Bronchial epithelial cell (primary cell): ENCODE measurements at places on chromosomes 4 and X. TPM values are rescaled to one million over a fixed set of nuclear protein-coding genes. Genes with fewer than 3 reads are reported as not detected.

- peak; percentile 7 for DNase-seq
These were observed 72.5 kb upstream of the KCNIP4 start for GRCh38 chr4:22021106-22021505.

- DNase-seq: peak; percentile 44
These were observed 133.6 kb upstream of the GIMD1 start for GRCh38 chr4:106502106-106502699.

GRCh38 chr4:5050520-5051277, 581 bp upstream of the STK32B start:
- peak; percentile 52 for DNase-seq

GRCh38 chr4:82217986-82218715, 155.6 kb downstream of the HNRNPD start:
- DNase-seq: peak; percentile 22

GRCh38 chrX:69089203-69089602, 76.0 kb downstream of the PJA1 start:
- no peak for DNase-seq

LINC00632 gene
- 0.26 and 0.53 TPM in 2 replicates for total RNA-seq

XPNPEP2 gene
- total RNA-seq: not detected in 2 replicates

GRCh38 chr4:99947190-99947578, 766 bp upstream of the DNAJB14 start:
- no peak for DNase-seq

DNA sequence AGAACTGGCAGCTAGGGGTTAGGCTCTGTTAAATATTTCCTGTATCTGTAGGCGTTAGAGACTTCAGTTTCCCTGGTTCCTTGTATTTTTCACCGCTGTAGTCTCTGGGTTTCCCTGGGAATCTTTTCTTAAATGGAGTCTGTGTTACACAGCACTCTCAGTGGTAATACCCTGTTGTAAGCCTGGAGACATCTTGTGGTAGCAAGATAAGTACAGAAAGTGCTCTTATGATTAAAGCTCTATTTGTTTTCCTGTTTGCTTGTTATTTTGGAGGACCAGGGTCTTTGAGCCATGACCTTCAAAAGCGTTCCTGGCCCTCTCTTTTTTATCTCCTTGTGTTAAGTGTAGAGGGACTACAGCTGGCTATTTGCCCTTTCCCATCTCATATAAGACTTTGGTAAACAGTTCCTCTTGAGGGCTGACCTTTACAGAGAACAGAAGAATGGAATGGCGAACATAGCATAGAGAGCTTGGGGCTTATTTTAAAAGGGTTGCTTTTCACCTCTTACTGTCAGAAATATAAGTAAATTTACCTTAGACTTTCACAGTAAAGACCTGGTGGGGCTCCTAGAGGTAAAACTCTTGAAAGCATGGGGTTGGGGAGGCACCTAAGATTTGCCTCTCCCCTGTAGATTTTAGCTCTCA, 782.5 kb downstream of the FAT4 start:
- no peak for DNase-seq

- DNase-seq: no peak
These were observed 223.4 kb downstream of the FAM47B start for GRCh38 chrX:35166023-35166422.

DNA sequence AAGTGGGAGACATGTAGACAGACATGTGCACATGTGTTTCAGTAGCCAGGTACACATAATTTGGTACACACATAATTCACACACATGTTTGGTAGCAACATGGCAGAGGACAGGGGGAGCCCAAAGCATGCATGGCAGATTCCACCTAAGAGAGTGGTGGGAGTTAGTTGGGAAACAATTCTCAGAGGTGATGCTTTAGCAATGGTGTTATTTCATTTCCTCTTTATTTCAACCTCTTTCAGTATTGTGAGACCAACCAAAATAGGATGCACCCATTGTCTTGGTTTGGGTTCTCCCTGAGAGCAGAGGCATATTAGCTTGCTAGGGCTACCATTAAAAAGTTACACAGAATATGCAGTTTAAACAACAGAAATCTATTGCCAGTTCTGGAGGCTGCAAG, 92.2 kb upstream of the ANXA3 start:
- no peak for DNase-seq

MAB21L2 gene
- not detected in 2 replicates for total RNA-seq

GRCh38 chrX:7062276-7062675, 85.2 kb upstream of the STS start:
- DNase-seq: no peak

SPANXN4 gene
- total RNA-seq: not detected in 2 replicates

DNA sequence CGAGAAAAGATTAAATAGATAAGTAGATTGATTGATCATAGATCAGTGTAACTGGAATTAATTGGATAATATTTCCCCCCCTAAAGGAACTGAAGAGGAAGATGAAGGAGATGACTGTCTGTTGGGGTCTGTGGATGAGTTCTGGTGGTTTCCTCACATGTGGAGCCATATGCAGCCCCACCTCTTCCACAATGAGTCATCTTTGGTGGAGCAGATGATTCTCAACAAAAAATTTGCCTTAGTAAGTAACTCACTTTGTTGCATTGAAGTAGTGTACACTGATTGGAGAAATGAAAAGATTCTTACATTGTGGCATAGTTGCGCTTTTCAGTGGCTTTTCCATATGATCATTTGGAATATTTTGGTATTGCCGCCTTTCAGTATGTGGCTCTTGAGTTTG, 80.4 kb downstream of the NDST3 start:
- DNase-seq: peak; percentile 3

FAM47A gene
- total RNA-seq: not detected in 2 replicates

- no peak for DNase-seq
These were observed 136.5 kb upstream of the NKX1-1 start for GRCh38 chr4:1542516-1543320.

UGT2B11 gene
- not detected in 2 replicates for total RNA-seq

DNA sequence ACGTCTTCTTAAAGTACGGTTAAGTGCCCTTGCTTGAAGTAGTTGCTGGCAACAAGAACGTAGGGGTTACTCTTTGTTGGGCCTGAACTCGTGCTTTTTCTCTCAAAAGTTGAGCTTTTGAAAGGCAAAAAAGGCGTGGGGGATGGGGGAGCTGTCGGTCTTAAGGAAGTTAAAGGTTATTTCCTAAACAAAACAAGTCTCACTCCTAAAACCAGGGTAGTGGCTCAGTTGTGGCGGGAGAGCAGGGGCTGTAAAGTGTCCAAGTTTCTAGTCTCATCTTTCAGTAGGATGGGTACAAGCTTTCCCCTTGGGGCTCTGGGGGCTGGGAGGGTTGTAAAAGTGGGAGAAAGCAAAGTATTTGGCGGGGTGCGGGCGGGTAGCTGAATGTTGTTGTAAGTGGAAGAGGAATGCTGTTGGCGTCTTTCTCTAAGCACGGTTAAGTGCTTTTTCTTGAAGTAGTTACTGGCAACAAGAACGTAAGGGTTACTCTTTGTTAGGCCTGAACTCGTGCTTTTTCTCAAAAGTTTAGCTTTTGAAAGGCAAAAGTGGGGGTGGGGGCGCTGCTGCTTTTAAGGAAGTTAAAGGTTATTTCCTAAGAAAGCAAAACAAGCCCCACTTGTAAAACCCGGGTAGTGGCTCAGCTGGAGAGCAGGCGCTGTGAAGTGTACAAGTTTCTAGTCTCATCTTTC, 904 bp upstream of the WDR1 start:
- DNase-seq: no peak

GRCh38 chr4:23614284-23614892, 275.5 kb downstream of the PPARGC1A start:
- peak; percentile 53 for DNase-seq

DNA sequence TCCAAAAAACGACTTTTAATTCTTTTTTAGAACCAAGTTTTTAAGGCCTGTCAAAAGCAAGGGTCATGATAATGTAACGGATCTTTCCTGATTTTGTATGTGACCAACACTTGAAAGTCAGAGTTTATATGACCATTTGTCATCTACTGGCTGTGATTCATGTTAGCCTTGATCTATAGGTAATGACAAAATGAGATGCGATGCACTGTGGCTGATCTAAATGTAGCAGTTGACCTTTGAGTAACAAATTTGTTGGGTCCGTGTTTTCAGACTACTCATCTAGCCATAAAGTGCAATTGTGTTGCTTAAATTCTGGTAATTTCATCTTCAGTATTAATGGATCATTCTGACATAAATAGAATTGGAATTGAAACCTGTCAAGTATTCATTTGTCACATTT, 202.5 kb downstream of the PCDH7 start:
- DNase-seq: no peak

- DNase-seq: no peak
These were observed 9.6 kb upstream of the MRPL1 start for GRCh38 chr4:77852892-77853495.

DNA sequence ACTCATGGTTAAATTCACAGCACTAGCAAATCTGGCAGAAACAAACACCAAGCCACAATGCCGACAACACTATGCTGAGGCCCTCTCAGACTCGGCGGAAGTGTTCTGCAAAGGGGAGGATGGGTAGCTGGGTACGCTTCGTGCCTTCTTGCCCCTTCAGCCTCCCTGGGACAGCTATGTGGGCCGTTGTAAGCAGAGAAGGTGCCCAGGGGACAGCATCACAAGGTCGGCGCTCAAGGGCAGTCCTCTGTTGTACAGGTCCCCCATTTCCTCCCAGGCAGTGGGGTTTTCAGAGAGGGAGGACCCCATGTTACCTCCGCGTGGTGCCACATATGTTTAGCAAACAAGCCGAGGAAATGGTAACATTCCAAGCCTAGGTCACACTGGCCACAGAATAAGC, 173.6 kb downstream of the AFAP1 start:
- no peak for DNase-seq

GRCh38 chrX:109635146-109635545, 10.2 kb upstream of the KCNE5 start:
- DNase-seq: peak; percentile 20

- DNase-seq: no peak
These were observed 191.7 kb downstream of the PTTG2 start for GRCh38 chr4:38151873-38152272.

DNA sequence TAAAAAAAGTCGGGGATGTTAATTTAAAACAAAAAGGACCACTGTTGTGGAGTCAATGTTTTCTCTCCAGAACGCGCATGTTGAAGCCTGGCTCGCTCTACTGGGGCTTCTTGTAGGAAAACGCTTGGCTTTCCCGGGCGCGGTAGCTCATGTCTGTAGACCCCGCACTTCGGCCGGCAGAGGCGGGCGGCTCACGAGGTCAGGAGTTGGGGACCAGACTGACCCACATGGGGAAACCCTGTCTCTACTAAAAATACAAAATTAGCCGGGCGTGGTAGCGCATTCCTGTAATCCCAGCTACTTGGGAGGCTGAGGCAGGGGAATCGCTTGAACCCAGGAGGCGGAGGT, 15.6 kb downstream of the NELFA start:
- no peak for DNase-seq

- peak; percentile 50 for DNase-seq
These were observed 58.6 kb upstream of the ZC4H2 start for GRCh38 chrX:65034668-65035445.

DNA sequence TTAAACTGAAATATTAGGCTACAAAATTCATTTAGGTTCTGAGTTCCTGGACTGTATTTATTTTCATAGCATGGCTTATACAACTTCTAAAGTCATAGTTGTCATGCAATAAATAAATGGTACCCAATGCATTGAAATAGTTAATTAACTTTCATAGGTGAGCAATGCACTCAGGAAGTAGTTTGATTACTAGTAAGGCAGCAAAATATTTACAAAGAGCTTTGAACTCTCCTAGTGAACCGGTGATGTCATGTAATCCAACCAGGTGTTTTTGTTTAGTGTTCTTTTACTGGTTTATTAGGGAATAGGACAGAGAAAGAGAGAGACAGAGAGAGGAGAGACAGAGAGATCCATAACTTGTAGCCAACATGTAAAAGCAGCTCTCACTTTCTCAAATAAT, 228.6 kb upstream of the CTSO start:
- peak; percentile 59 for DNase-seq

DNA sequence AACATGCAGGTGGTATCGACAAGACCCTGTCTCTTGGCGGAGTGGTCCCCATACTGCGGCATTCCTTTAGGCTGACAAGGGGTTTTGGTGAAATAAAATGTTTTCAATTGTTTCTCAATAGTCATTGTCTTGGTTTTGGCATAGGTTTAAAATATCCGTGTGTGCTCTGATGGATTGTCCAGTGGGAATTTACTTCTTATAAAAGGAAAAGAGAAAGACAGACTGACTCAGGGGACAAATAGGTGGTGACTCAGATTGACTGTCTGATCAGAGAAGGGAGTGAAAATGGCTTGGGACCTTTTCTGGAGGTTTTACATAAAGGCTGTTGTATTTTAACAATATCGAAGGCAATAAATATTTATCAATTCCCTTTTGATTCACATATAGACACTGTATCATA, 129.8 kb downstream of the SORBS2 start:
- DNase-seq: peak; percentile 78

DNA sequence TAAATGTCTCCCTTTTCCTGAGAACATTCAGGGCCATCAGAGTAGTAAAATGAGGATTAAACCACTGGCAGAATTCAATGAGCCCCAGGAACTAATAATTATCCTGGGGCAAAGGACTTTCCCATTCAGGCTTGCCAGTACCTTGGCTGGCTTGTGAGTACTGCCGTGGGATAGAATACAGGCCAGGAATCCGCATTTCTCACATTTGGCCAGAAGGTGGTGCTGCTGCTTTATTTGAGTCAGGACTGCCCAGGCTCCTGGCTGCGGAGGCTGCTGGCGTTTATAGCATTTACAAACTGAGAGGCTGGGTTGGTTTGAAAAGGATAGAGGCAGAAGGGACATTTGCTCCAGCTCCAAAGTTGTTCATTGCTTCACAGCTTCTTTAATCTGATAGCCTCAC, 91.4 kb downstream of the RTL9 start:
- peak; percentile 50 for DNase-seq

GRCh38 chrX:133645977-133646718, 230.9 kb upstream of the GPC4 start:
- peak; percentile 91 for DNase-seq

DNA sequence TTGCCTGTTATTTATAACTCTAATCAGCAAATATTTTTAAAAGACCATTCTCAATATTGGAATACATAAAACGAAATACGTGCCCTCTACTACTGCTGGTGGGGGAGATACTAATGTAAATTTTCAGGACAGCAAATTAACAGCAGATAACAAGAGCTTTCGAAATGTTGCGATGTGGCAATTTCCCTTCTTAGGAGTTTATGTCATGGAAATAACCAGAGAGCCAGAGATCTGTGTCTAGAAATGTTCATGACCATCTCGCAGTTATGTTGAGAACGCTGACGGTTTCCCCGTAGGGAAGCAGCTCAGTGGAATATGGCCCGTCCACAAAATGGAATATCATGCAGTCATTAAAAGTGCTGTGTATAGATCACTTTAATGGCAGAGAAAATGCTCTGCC, 238.4 kb upstream of the PSAPL1 start:
- no peak for DNase-seq

ALAS2 gene
- total RNA-seq: not detected in 2 replicates

GRCh38 chrX:17025621-17026302, 79.3 kb downstream of the REPS2 start:
- no peak for DNase-seq
